ENCODE measurements at places on chromosomes 6 and 20. TPM values are rescaled to one million over a fixed set of nuclear protein-coding genes. Genes with fewer than 3 reads are reported as not detected.
A peak's percentile ranks its signal among the peaks of the same experiment; 100 is the strongest.

- DNase-seq: no peak
Observed at GRCh38 chr6:144189351-144189750, 39.0 kb downstream of the STX11 start.

The CDSN gene
- not detected for total RNA-seq

The FAM209B gene
- not detected for total RNA-seq

DNA sequence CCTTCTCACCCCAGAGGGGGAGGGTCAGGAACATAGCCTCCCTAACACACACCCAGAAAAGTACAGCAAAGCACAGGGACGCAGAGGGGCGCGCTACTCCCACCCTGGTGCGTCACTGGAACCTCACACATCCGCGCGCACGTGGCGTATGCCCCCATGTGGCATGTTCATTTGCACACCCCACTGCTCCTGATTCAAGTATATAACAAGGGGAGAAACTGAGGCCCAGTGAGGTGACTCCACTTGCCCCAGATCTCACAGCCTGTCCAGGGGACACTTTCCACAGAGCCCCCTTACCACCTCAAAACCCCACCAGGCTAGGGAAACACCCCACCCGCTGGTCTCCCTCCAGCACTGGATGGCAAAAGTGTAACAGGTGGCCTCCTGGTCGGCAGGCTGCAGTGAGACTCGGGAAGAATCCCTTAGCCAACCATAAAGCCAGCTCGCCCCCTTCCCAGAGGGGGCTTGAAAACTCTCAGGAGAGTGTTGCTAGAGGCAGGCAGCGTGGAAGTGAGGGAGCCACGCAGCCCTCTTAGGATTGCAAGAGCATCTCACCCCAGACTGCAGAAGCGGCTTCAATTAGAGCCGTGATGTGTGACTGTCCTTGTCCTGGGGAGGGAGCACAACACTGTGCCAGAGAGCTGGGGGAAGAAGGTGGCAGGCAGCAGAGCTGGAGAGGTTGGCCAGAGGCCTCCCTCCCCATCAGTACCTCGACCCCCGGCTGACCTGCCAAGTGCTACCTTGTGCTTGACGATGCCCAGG, at the start of gene GRM4:
TSS of gene GRM4 (minus strand) at position 67 of the 762 bp plus-strand sequence. CDS start 12,591 bp downstream, outside the sequence.
- DNase-seq: no peak

DNA sequence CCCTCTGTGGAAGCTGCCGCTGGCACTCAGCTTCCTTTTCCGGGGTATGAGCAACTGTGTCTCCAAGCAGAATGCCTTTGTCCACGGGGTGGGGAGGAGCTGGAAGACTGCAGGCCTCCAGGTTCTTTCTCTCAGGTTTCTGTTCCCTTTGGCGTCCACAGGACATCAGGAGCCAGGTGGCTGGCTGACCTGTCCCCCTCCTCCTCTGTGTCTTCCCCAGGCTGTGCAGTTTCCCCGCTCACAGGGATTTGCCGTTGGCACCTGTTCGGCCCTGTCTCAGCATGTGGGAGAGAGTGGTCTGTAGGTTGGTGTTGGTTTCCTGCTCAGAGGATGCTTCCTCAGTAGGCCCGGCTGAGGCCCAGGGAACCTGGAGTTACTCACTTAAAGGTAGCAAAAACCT, 43.5 kb downstream of the CDS2 start:
- no peak for DNase-seq

DNA sequence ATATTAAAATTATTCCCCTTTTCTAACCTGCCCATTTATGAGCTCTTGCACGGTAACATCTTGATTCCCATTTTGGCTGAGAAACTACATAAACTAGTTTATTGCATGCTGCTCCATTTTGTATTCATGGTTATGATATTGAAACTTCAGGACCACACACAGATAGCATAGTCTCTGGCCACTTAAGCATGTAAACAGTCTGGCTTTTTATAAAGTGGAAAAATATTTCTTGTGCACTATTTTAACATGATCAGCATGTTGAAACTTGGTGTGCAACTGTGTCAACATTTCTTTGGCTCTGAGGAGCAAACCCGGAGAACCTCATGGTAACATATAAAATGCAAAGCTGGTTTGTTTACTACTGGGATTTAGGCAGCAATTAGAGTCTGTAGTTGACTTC, 70.7 kb downstream of the SLX4IP start:
- DNase-seq: no peak

GRCh38 chr20:19901226-19901625, 115.9 kb upstream of the NAA20 start:
- no peak for DNase-seq

DNA sequence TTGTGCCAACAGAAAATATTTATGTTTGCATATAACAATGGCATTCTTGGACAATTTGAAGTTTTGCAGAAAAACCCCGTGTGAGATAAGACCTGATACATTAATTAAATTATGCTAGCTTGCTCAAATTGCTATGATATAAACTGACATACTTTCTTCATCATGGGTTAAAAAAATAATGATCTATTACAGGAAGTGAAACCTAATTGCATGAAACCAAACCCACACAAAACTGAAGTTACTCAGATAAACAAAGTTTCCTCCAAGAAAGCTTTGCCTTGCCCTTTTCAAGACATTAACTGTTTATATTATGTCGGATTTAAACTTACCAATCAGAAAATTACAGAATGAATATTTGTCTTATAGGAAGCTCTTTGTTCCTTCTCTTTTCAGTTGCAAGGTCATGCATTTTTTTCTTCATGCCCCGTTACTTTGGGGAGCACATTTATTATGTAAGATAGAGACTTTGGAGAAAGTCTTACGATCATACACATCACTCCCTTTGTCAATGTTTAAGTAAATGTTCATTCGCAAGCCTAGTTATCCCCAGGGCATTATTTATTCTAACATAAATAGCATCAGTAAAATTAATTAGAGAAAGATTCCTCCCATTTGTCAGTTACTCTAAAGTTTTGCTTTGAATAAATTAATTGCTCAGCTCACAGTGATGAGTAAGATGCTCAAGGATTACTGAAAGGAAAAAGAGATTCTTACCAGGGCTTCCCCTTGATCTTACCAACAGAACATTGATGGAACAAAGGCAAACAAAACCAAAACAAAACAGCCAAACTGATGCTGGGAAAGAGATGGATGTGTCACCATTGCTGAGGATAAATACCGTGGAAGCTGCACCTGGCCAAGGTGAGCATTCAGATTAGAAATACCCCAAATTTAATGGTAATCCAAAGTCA, 14.8 kb upstream of the TMEM244 start:
- no peak for DNase-seq

DNA sequence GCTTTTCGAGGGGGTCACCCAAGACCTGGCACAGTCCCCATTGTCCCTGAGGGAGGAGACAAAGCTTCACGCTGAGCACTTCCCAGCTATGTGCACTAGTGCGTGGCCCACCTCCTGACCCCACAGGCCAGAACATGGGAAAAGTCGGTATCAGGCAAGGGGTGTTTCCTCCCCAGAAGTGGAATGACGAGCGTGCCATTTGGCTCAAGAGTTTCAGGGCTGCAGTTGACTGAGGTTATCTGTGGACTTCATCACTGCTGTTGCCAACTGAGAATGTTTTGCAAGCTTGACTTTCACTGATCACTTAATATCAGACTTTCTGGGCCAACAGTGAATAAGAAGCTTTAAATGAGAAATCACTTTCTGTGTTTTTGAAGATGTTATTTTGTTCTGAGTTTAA, 137.0 kb upstream of the AFDN start:
- no peak for DNase-seq

The OOEP gene
- not detected for total RNA-seq

- no peak for DNase-seq
Observed at GRCh38 chr20:40154514-40154913, 534.5 kb downstream of the MAFB start.

- DNase-seq: no peak
Observed at GRCh38 chr6:80441131-80441530, 334.7 kb downstream of the BCKDHB start.

The SLC22A2 gene
- total RNA-seq: not detected

DNA sequence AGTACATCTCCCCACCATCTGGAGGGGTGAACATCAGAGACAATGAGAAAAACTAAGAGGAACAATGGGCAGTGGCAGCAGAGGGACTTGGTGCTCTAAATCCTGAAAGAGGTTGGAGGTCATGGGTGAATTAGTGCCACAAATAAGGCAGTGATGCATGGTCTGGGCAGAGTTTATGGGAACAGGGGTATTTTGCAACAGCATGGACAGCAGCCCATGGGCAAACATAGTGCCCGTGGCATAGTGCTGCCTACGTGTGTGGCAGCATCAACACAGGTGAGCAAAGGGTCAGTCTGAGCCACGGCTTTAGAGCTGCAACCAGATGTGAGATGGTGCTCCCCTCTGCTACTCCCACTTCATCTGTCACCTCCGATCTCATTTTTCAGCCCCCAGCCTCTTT, 459.1 kb upstream of the CITED2 start:
- DNase-seq: no peak

GRCh38 chr20:9068233-9068801, 570 bp upstream of the PLCB4 start:
- DNase-seq: no peak

DNA sequence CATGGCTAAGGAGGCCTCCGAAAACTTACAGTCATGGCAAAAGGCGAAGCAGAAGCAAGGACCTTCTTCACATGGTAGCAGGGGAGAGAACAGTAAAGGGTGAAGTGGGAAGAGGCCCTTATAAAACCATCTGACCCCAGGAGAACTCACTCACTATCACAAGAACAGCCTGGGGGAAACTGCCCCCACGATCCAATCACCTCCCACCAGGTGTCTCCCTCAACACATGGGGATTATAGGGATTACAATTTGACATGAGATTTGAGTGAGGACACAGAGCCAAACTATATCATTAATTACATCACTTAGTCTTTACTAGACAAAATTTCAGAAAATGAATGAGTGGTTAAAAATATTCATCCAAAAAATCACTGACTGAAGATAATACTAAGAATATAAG, 453.6 kb downstream of the COL12A1 start:
- DNase-seq: no peak

- no peak for DNase-seq
Observed at GRCh38 chr20:60857708-60858107, 394.4 kb upstream of the CDH4 start.

The E2F1 gene
- total RNA-seq: 63.9 TPM

DNA sequence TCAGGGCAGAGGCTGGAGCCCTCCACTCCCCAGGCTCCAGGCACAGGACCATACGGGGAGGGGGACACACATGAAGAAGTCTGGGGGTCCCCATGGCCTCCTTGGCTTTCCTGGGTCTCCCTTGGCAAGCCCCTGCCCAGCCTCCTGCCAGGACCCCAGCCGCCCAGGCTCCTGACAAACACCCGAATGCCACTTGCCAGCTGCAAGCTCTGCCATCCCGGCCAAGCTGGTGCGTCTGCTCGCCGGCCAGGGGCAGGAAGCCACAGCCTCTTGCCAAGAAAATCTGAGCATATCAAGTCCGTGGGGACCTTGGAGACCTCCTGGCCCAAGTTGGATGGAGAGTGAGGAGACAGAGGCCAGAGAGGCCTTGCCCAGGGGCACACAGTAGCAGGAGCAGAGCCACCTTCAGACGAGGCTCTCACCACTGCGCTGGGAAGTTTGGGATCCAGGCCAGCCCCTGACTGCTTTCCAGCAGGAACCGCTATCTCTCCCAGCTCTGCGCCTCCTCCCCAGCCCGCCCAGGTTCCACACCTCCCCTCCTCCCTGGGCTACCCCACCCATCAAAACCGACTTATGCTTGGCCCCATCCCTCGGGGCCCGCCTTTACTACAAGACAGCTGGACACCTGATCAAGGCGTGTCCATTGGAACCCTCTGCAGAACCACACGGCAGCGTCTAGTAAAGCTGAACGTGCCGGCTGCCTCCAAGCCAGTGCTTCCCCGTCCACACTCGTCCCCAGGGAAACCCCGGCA, 80.2 kb downstream of the GRM4 start:
- no peak for DNase-seq

GRCh38 chr6:3159805-3160781, 2.7 kb upstream of the TUBB2A start:
- no peak for DNase-seq

- DNase-seq: peak; percentile 97
Observed at GRCh38 chr20:25310921-25311728, 63.2 kb downstream of the PYGB start.

DNA sequence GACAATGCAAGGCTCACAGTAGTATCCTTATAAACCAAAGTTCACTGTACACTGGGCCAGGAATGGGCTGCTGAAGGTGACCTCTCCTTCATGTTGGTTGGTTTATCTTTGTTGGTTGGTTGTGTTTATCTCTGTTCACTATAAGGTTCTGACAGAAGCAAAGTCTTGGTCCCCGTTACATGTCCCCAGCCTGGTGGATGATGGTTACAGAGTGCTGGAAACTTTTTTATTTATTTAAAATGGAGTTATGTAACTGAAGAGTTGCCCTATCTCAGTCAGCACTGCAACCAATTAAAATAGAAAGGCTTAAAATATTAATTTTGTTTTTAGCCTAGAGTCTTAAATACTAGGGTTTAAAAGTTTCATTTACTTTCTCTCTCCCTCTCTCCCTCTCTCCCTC, 100.6 kb downstream of the SLC16A10 start:
- DNase-seq: no peak

DNA sequence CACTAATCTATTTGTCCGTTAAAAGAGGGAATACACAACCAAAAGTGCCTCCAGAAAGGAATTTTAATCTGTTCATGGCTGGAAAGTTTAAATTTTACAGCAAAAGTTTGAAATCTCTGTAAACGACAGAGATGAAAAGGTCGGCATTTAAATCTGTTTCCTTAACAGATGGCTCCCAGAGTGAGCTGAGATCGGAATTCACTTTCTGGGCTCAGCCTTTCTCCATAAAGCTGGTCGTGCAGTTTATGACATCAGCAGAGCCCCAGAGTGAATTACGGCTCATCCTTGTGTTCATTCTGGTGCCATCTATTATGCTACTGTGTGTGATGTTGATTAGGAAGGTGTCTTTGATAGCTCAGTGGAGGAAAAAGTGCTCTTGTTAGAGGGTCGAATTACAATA, 117.6 kb upstream of the ZFP64 start:
- DNase-seq: no peak

GRCh38 chr20:59157961-59158541, 5.6 kb upstream of the ZNF831 start:
- DNase-seq: no peak

The OR2B6 gene
- total RNA-seq: not detected

- DNase-seq: no peak
Observed at GRCh38 chr6:56573624-56574023, 69.1 kb downstream of the DST start.

GRCh38 chr6:13044390-13044789, 283.9 kb downstream of the TBC1D7 start:
- DNase-seq: no peak

The NEDD9 gene
- total RNA-seq: 13.3 TPM

The PPP1R14C gene
- not detected for total RNA-seq

The ABHD16B gene
- not detected for total RNA-seq

- no peak for DNase-seq
Observed at GRCh38 chr6:551829-552350, 105.0 kb downstream of the HUS1B start.

- no peak for DNase-seq
Observed at GRCh38 chr6:5208057-5208456, 52.7 kb downstream of the LYRM4 start.

The CFB gene
- total RNA-seq: 0.50 TPM

The REM1 gene
- not detected for total RNA-seq

The SSTR4 gene
- not detected for total RNA-seq

The CTCFL gene
- total RNA-seq: not detected

All from SJSA1 (cell line).